ENCODE measurements at places on chromosomes 12 and 14.

GRCh38 chr12:107780298-107780697 is 5.8 kb downstream of the ASCL4 start:
- no peak for DNase-seq

DNA sequence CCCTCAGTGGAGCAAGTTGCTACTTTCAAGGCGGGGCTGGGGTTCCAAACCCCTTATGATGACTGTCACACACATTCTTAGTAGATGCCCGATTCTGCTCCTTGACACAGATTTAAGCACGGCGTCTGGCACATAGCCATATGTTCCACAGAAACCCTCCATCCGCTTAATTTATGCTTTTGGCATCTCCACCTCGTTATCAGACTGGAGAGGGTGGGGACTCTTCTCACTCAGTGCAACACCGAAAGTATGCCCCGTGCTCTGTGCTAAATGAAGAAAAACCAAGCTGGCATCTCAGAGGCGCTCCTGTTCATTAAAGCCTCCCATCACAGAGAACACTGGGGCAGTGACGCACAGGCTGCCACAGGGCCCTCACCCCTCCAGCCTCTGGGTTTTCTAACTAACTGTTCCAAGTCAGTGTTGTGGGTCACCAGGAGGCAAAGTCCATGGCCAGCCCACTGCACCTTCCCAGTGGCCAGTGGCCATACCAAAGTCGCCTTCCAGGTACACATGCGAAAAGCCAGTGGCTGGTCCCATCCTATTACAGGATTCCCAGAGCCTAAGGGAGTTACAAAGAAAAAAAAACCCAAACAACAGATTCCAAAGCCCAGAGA is 27.3 kb downstream of the CCDC88C start:
- DNase-seq: no peak

DNA sequence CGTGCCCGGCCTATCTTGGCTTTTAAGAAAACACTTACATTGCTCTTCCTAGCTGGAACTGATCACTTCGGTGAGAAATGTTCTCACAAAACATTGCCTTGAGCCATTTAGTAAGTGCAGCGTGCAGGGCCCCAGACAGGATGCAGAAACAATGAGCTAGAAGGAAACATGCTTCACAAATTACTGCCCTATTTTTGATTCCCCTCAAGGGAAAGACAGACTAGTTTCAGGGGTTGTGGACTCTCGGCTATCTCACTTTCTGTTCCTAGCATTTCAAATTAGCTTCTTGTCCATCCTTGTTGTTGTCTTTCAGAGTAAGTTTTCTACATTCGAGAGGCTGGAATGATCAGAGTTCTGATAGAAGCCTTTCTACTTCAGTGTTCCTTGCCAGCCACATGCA is 21.6 kb downstream of the TGFB3 start:
- no peak for DNase-seq

DNA sequence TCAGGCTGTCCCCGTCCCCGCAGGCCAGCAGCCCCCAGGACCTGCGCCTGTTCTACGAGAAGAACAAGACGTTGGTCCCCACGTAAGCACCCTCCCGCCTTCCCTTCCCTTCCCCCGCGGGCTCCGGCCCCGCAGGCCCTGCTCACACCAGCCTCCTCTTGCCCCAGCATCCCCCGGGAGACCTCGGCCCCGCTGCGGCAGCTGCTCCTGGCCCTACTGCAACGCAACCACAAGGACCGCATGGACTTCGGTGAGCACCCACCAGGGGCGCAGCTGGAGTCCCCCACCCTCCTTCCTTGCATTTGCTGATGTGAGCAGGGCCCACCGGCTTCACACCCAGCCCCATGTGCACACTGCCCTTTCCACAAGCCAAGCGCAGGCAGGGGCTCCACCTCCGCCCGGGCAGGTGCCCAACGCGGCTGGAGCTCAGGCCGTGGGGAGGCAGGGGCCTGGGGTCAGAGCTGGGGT is 15.4 kb downstream of the ULK1 start:
- no peak for DNase-seq

DNA sequence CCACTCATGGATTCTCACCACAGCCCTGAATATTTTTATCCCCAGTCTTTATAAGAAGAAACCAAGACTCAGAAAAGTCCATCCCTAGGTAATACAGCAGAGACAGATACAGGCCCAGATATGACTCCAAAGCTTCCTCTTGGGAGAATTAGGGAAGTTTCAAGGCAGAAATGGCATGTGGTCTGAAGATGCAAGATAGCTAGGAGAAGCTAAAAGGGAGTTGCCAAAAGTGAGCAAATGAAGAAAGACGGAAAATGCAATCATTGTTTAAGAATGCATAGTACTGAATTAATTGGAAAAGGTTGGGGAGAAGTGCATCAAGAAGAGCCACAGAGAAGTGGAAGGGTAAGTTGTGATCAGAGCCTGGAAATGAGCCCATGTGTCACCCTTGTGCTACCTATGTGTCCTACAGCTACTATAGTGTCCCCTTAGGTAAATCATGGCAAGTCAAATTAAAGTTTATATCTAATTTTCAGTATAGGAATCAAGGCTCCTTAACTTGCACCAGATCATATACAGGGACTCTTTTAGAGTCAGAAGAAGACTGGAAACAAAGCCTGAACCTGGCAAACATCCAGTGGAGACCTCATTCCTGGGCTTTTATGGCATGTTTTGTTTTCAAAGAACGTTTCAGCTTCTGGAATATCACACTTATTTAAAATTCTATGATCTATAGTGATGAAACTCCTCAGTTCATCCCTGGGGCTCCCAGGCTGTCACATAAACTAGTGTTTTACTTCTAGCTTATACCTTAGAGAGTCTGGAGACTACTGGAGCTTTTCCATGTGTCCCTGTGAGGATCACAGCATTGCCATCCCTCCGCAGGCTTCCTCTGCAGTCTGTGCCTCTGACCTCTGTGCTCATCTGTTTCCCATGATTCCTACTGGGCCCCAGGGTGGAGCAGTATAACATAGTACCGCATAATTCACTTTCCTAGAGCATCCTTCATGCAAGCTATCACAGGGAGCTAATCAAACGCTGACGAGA is 189.0 kb upstream of the CDKN3 start:
- no peak for DNase-seq

- peak; percentile 58 for DNase-seq
Observed at GRCh38 chr14:55448141-55448614, 7.8 kb upstream of the TBPL2 start.

DNA sequence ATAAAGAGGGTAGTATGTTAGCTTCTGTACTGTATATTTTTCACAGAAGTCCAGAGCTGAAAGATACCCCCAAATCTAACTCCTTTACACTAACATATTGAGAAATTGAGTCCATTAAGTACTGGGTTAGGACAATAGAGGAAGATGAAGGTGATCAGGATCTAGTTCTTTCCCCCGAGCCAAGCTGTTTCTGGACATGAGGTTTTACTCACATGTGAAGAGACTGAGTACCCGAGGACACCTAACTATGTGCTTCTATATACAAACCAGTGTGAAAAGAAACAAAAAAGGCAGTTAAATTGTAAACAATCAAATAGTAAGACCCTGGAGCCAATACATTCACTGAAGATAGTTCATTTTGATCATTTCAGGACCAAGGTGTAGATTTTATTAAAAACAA is 3.8 kb upstream of the TRHDE start:
- DNase-seq: no peak

- DNase-seq: no peak
Observed at GRCh38 chr14:64688811-64689281, 15.4 kb upstream of the PLEKHG3 start.

DNA sequence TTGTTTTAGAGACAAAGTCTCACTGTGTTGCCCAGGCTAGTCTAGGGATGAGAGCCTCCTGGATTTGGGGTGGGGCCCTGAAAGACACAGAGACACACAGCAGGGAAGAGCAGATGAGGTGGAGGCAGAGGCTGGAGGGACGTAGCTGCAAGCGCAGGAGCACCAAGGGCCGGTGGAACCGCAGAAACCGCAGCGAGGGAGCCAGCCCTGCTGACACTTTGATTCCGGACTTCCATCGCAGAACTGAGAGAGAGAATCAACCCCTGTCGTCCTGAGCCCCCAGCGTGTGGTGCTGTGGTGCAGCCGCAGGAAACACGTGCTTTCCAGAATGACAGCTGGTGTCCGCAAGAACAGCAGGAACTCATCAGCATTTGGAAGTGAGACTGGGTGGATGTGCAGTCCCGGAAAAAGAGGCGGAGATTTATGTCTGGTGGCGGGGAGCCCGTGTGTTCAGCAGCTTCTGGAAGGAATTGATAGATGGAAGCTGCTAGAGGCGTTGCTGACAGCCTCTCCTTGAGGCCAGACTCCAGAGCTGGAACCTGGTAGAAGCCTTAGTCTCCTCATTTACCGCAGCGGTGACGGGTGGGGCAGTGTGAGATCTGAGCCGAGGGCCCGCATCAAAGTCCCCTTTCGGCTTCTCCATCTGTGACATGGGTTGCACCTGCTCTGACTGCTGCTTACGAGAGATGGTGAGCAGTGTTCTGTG is 21.9 kb upstream of the KLC1 start:
- no peak for DNase-seq

GRCh38 chr14:79161571-79161970 is 991.4 kb downstream of the NRXN3 start:
- peak; percentile 18 for DNase-seq

- no peak for DNase-seq
Observed at GRCh38 chr12:57571926-57572762, 18.8 kb upstream of the PIP4K2C start.

DNA sequence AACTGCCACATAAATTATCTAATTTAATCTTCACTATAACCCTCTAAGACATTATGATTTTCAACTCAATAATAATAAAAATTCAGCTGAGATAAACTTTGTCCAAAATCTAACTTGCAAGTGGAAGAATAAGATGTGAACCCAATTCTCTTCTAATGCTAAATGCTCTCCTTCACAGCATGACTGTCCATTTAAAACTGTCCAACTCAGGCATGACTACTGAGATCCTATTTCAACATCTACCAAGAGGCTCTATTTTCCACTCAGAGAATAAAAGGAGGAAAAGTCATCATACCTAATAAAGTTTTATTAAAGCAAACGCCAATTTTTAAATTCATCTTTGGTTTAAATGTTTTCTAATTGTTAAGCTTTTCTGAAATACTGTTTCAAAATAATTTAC is 183.6 kb downstream of the MED13L start:
- no peak for DNase-seq

DNA sequence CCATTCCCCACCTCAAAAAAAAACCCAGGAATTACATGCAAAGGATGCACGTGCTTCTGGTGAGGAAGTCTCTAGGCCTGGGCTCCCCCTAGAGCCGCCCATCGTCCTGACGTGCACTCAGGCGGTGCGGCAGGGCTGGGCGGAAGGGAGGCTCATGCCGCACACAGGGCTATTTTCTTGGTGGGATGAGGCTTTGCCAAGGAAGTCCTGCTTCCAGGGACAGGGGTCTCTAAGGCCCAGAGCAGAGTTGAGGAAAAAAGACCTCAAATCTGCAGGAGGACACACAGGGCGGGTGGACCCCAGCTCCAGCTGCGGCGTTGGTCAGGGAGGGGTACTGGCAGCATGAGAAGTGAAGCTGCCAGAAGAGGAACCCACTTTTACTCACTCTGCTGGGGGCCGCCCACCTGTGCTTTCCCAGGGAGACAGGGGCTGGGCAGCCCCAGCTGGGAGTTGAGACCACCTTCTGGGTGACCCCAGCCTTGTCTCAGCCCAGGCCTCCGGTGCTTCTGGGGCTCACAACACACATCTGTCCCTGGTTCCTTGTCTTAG is 4.2 kb downstream of the RHOF start:
- no peak for DNase-seq

DNA sequence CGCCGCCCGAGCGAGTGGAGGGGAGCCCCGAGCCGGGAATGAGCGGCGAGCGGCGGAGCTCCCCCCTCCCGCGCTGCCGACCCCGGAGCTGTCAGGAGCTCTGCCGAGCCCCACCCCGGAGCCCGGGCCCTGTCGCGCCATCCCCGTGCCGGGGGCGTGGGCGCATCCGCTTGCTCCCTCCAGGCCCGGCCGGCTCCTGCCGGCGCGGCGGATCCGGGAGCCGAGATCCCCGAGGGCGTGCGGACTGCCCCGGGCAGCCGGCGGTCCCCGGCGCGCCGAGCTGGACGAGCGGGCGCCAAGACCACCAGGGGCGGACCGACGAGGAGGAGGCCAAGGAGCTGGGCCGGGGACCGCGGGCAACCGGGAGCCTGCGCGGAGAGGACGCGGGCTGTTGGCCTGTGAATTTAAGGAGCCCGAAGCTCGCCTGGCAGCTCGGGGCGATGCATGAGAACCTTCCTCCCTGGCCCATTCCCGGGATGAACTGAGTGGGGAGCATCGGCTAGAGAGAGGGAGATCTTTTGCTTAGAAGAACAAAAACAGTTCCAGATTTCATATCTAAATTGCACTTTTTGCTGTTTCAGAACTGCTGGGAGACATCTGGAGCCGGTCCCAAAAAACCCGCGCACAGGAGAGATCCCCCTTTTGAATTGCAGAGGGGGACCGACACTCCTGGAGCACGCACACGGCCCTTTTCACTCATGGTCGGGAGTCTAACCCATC is 2.0 kb downstream of the PTHLH start:
- DNase-seq: no peak

GRCh38 chr12:79373896-79374499 is 316.8 kb downstream of the PAWR start:
- peak; percentile 26 for DNase-seq

DNA sequence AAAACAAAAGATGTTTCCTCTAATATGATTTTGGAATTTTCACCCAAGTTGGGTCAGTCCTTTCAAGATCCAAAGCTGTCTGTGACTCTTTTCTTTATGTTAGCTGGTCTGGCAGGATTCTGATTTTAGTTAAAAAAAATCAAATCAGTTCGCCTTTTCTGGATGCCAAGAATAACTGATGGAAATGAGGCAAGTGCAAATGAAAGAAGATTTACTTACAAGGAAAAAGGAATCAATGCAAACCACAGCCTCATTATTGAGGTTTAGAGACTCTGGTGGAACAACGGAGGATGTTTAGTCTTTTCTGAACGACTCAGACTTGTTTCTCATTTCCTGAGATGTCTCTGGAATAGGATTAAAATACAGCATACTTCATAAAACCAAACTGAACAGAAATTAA is 117.0 kb upstream of the DYRK2 start:
- no peak for DNase-seq

GRCh38 chr14:96085369-96085768 is 46.2 kb downstream of the C14orf132 start:
- DNase-seq: no peak

- peak; percentile 39 for DNase-seq
Observed at GRCh38 chr14:66105815-66106214, 380.4 kb upstream of the CCDC196 start.

DNA sequence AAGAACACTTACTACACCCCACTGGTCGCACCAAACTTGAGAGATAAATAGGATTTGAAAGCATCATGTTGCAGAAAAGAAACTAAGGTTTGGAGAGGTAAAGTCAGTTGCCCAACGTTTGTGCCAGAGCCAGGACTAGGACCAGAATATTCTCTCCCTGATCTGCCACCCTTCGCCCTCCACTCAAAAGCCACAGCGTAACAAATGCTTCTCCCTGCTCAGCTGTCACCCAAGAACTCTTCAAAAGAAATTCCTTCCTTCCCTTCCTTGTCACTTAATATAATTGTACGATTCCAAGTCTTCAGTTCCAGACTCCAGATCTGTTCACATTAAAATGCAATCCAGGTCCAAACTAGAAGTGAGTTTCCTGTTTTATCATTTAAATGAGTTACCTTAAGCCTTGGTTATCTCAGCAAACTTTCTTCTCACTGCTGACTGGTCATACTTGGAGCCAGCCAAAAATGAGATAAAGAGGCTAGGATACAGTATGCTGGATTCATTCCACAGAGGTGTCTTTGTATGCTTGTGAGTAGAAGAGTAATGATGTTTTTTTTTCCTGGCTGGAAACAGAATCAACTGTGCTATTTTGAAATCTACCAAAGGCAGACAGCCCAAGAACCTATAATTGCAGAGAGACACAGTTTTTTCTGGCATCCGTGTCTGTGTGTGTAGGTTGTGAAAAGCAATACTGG is 12.8 kb upstream of the PPFIBP1 start:
- no peak for DNase-seq

GRCh38 chr14:102979406-102979805 is 56.9 kb downstream of the AMN start:
- no peak for DNase-seq

All from RKO (cell line).